G401 (cell line): ENCODE measurements at places on chromosomes 2 and 18.

- peak; percentile 33 for DNase-seq
These were observed 479.7 kb downstream of the PARD3B start for GRCh38 chr2:205024822-205025518.

DNA sequence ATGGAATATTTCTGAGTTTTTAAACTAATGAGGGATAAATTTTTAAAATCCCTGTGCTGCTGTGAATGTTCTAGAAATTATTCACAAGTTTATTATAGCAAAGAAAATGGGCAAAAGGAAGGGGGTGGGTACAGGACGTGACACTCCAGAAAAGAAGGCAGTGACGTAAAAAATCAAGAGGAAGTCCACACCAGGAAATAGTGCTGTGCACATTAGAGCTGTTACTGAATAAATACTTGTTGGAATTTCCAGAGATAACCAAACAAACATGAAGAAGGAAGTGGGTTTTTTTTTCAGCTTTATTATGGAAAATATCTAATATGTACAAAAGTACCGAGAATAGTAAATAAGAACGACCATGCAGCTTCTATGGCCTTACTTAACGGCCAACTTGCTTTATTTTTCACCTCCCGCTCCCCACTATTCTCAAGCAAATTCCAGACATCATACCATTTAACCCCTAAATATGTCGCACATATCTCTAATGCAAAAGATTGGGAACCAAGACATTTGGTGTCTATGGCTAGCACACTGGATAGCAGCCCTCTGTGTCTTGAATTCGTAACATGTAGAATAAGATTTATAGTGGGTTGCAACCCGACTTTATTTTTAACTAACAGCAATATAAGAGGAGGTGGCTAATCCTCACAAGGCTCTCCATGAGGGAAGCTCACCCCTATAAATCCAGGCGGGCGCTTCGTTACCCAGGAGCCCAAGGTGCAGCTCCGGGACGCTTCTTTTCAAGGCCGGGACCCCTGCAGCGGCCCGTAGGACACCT, 580 bp upstream of the NDUFV2 start:
- peak; percentile 49 for DNase-seq

- peak; percentile 28 for DNase-seq
These were observed 73.5 kb downstream of the LIMS1 start for GRCh38 chr2:108607706-108608301.

DNA sequence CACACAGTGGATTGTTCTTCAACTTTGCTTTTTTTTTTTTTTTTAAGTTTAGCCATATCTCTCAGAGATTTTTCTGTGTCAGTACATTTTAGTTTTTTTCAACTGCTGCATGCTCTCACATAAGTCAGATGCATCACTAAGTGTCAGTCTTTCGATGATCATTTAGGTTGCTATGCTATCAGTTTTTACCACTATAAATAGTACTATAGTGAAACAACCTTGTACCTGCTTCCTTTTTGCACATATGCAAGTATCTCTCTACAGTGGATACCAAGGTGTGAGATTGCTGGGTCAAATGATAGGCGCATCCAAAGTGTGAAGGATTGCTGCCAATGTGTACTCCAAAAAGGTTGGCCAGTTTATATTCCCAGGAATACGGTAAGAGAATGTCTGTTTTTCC, 33.5 kb upstream of the MAP4K3 start:
- DNase-seq, result no peak

DNA sequence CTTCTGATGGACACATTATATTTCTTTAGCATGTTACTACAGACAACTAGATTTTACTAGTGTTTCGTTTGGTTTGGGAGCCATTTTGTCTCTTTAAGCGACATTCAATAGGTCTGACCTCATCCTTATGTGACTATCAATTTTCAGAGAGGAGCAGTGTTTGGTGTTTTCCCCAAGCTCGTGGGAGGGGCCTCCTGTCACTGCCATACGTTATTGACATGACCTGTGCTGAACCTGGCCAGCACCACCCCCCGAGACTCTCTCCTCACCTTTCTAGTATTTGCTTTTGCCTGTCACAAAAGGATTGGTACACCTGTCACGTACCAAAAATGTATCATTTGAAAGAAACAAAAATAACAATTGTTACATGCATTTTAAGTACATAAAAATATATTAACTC, 69.3 kb downstream of the PSMG2 start:
- DNase-seq, result no peak

DNA sequence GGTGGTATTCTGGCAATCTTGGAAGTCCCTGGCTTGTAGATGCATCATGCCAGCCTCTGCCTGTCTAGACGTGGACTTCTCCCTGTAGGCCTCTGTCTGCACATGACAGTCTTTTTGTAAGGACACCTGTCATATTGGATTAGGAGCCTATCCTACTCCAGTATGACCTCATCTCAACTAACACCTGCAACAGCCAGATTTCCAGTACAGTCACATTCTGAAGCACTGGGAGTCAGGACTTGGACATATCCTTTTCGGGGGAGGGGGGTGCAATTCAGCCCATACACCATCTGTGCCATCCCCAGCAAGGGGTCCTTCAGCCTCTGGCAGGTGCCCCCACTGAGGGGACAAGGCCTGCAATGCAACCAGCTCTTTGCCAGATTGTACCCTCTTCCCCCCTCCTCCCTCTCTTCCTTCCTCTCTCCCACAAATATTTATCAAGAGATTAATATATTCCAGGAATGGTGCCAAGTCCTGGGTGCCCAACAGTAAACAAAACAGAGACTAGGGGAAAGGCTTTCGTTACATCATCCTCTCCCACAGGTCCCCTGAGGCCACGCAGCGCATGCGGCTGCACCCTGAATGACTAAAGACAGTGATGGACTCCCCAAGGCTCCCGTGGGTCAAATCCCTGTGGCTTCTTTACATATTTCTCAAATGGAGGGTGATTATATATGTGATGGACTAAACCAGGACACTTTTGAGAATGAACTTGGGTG, 20.5 kb upstream of the MYCN start:
- no peak for DNase-seq

- peak; percentile 84 for DNase-seq
These were observed 2.1 kb downstream of the RRM2 start for GRCh38 chr2:10124538-10125045.

- no peak for DNase-seq
These were observed 108.5 kb upstream of the THOC1 start for GRCh38 chr18:376311-376710.

GRCh38 chr2:85811180-85812093, 57.6 kb downstream of the ATOH8 start:
- DNase-seq, result no peak

DNA sequence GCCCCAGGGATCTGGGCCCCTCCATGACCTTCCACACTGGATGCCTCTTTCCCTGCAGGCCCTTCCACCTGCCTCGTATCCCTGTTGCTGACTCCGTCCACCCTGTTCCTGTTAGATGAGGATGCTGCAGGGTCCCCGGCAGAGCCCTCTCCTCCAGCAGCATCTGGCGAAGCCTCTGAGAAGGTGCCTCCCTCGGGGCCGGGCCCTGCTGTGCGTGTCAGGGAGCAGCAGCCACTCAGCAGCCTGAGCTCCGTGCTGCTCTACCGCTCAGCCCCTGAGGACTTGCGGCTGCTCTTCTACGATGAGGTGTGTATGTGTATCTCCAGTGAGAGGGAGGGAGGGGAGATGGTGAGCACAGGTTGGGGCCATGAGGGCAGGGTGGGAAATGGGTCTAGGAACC, 12.4 kb upstream of the SLC4A3 start:
- DNase-seq, result no peak

- no peak for DNase-seq
These were observed 86.4 kb upstream of the OTOS start for GRCh38 chr2:240226672-240227537.

DNA sequence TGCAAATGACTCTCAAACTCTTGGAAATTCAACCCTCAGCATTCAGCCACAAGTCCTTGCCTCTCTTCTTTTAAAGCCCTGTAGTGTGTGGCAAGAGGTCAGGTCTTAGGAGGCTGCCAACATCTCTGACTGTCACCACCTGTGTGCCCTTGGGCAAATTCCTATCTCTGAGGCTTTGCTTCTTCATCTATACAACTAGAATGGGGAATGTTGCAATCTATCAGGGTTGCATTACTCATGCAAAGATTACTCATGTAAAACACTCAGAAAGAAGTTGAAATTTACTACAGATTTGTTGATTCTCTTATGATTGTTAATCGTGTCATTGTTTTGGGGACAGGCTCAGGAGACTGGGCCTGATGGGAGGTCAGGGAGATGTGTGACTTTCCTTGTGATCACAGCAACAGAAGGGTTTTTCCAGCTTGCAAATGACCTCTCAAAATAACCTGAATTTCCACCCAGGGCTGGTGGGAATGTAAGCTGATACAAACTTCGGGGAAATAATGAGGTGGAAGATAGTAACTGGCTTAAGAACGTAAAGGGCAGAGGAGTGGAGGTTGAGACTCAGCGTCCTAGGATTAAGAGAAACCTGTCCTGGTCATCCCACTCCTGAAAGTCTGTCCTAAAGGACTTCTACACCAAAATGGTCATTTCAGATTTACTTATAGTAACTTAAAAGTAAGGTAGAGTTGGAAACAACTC, 32.1 kb upstream of the SIGLEC15 start:
- no peak for DNase-seq

GRCh38 chr2:135952891-135953290, 32.5 kb downstream of the DARS1 start:
- no peak for DNase-seq

DNA sequence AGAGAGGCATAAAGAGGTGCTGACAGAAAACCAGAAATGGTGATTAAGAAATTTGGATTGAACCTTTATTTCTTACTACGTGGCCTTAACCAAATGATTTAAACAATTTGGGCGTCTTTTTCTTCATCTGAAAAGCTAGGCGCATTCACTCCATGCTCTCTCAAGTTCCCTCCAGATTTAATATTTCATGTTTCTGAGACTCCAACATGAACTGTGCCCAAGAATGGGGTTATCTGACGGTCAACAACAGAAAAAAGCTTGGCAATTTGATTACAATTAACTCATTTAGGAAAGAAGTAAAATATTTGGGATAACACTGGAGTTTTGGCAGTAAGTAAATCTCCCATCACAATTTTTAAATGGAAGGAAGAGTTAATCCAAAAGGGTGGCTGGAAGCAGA, 345.4 kb downstream of the ARHGAP15 start:
- DNase-seq, result no peak

DNA sequence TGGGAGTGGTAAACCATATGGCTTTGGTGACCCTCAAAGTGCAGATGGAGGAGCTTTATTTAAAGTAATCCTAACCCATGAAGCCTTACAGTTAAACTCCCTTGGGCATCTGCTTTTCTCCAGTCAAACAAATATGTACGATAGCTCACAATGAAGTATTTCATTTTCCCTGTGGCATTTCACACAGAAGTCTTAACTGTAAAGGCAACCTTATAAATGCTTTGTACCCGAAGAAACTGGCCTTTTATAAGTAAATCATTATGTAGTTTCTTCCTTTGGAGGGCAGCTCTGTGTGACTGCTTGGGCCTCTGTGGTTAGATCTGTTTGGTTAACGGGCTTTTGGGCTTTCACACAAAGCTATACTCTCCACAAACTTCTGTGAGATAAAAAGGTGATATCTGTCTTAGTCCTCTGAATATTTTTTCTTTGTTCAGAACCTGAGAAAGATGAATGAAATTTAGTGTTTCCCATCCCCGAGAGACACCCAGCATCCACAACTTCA, 46.6 kb downstream of the SCN1A start:
- DNase-seq, result no peak

- DNase-seq, result no peak
These were observed 3.0 kb upstream of the ASB1 start for GRCh38 chr2:238423561-238424312.

- no peak for DNase-seq
These were observed 440.7 kb downstream of the RND3 start for GRCh38 chr2:150046810-150047209.

- DNase-seq, result no peak
These were observed 316 bp downstream of the WDR12 start for GRCh38 chr2:202911203-202911511.
